ENCODE measurements at places on chromosomes 16 and 17. TPM values are rescaled to one million over a fixed set of nuclear protein-coding genes. Genes with fewer than 3 reads are reported as not detected.

MRPL10 gene
- 41.3 TPM for total RNA-seq

PRKCB gene
- total RNA-seq, result 1.1 TPM

NPB gene
- total RNA-seq, result 1.4 TPM

KRTAP1-5 gene
- total RNA-seq, result not detected

ARMC7 gene
- total RNA-seq, result 2.9 TPM

ITGAL gene
- 0.16 TPM for total RNA-seq

NDRG4 gene
- 2.0 TPM for total RNA-seq

ESRP2 gene
- total RNA-seq, result 0.13 TPM

TM4SF5 gene
- 0.64 TPM for total RNA-seq

PLK1 gene
- 0.05 TPM for total RNA-seq

PIPOX gene
- total RNA-seq, result 0.42 TPM

PIRT gene
- not detected for total RNA-seq

OTOP3 gene
- not detected for total RNA-seq

HIGD1B gene
- 5.6 TPM for total RNA-seq

SP2 gene
- 5.5 TPM for total RNA-seq

TPSG1 gene
- not detected for total RNA-seq

GDPD3 gene
- total RNA-seq, result not detected

KRT31 gene
- total RNA-seq, result 0.71 TPM

SRL gene
- total RNA-seq, result 184 TPM

CTRB2 gene
- total RNA-seq, result not detected

PLXDC1 gene
- 3.0 TPM for total RNA-seq

APPBP2 gene
- 21.1 TPM for total RNA-seq

CLTC gene
- total RNA-seq, result 175 TPM

CA5A gene
- total RNA-seq, result not detected

WFDC1 gene
- total RNA-seq, result 0.68 TPM

ST6GALNAC2 gene
- total RNA-seq, result 27.4 TPM

WNK4 gene
- total RNA-seq, result not detected

TMIGD1 gene
- not detected for total RNA-seq

CHRNE gene
- total RNA-seq, result not detected

ZNF385C gene
- total RNA-seq, result 0.26 TPM

SEC14L5 gene
- total RNA-seq, result 0.85 TPM

KDM6B gene
- total RNA-seq, result 4.5 TPM

NOS2 gene
- 0.07 TPM for total RNA-seq

TERB1 gene
- total RNA-seq, result not detected

TBC1D3D gene
- total RNA-seq, result not detected

CFAP97D1 gene
- total RNA-seq, result not detected

PRSS22 gene
- not detected for total RNA-seq

CHST5 gene
- total RNA-seq, result not detected

MLLT6 gene
- total RNA-seq, result 56.1 TPM

PRSS36 gene
- total RNA-seq, result 1.0 TPM

LLGL2 gene
- total RNA-seq, result 1.3 TPM

RNF43 gene
- total RNA-seq, result not detected

IRX6 gene
- total RNA-seq, result 0.39 TPM

OR2C1 gene
- total RNA-seq, result not detected
